Hepatocyte (in vitro differentiated cells): ENCODE measurements at places on chromosomes 5 and 9.
A peak's percentile ranks its signal among the peaks of the same experiment; 100 is the strongest.

DNA sequence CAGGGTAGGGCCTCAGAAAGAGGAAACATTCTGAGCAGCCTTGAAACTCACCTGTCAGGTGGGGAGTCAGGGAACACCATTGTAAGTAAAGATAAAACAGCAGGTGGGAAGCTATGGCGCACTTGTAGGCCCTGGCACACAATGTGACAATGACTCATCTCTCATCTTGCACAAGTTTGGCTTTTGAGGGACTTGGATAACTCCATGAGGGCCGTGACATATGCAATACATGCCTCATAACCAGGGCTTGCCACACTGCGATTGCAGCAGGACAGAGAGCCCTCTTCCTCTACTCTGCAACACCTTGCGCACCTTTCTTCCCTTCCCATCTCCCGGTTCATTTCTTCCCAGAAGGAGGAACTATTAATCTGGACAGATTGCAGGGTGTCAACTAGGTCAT lies 144.9 kb downstream of the CEP120 start:
- no peaks in the 10 kb centered on the region for H3K27me3 ChIP-seq
- no peak overlapping the region for H3K27ac ChIP-seq
- DNase-seq: no peak
- no peaks in the 10 kb centered on the region for H3K36me3 ChIP-seq
- no peak overlapping the region for H3K4me3 ChIP-seq

GRCh38 chr5:115735108-115735998 lies 81.1 kb downstream of the CDO1 start:
- H3K4me3 ChIP-seq: no peak overlapping the region
- H3K36me3 ChIP-seq: no peaks in the 10 kb centered on the region
- DNase-seq: no peak
- no peaks in the 10 kb centered on the region for H3K4me1 ChIP-seq
- H3K27ac ChIP-seq: no peak overlapping the region

DNA sequence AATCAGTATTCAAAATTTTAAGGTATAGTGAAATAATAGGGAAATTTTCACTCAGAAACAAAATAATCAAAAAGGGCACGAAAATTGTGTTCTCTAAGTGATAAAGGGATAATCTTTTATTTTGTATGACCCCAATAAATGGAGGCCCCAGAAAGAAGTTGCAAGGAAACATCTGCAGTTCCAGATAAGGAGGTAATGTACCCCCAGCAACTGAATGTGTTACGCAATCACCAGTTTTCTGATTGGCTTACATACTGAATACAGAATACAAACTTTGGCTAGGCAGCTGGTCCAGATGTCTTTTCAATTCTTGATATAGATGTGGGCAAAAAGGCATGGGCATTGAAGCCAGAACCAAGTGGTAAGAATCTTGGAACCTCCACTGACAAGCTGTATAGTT lies 1.7 kb upstream of the TOPORS start:
- no peaks in the 10 kb centered on the region for H3K36me3 ChIP-seq
- H3K27ac ChIP-seq: peak overlapping the region; percentile 100
- peaks cover 15% of the 10 kb centered on the region for H3K4me1 ChIP-seq

GRCh38 chr9:79598562-79599345 lies 27.0 kb downstream of the TLE4 start:
- H3K4me1 ChIP-seq: no peaks in the 10 kb centered on the region
- no peak overlapping the region for H3K4me3 ChIP-seq
- no peak overlapping the region for H3K27ac ChIP-seq
- DNase-seq: no peak
- no peaks in the 10 kb centered on the region for H3K36me3 ChIP-seq
- no peaks in the 10 kb centered on the region for H3K27me3 ChIP-seq

- no peak overlapping the region for H3K27ac ChIP-seq
- H3K4me3 ChIP-seq: no peak overlapping the region
- H3K4me1 ChIP-seq: no peaks in the 10 kb centered on the region
- H3K27me3 ChIP-seq: no peaks in the 10 kb centered on the region
- H3K36me3 ChIP-seq: no peaks in the 10 kb centered on the region
Measured at GRCh38 chr9:92749071-92749933, 15.3 kb downstream of the BICD2 start.

- peak; percentile 83 for DNase-seq
- H3K27me3 ChIP-seq: no peaks in the 10 kb centered on the region
- peaks cover 4% of the 10 kb centered on the region for H3K4me1 ChIP-seq
- no peak overlapping the region for H3K4me3 ChIP-seq
- H3K36me3 ChIP-seq: no peaks in the 10 kb centered on the region
- H3K27ac ChIP-seq: peak overlapping the region; percentile 38
Measured at GRCh38 chr9:107425101-107426025, 64.2 kb downstream of the KLF4 start.
